A549 treated with dexamethasone at 1 μM for 4 hours (cell line): ENCODE measurements at places on chromosomes 7 and 10. TPM values are rescaled to one million over a fixed set of nuclear protein-coding genes. Genes with fewer than 3 reads are reported as not detected.

TMEM225B gene
- total RNA-seq = 0.32 to 1.3 TPM (median 1.1 TPM) in 5 replicates

CWF19L1 gene
- 21.2 to 23.1 TPM (median 22.0 TPM) in 5 replicates for total RNA-seq

ETV1 gene
- total RNA-seq = 1.6 to 2.4 TPM (median 2.3 TPM) in 5 replicates

DDC gene
- total RNA-seq = 0.67 to 1.3 TPM (median 0.91 TPM) in 5 replicates

SGCE gene
- 47.1 to 52.2 TPM (median 50.4 TPM) in 5 replicates for total RNA-seq

LRMDA gene
- total RNA-seq = 2.6 to 4.0 TPM (median 3.6 TPM) in 5 replicates

BAMBI gene
- 9.3 to 12.6 TPM (median 11.3 TPM) in 5 replicates for total RNA-seq

APBB1IP gene
- 5.0 to 6.1 TPM (median 5.6 TPM) in 5 replicates for total RNA-seq

PDE6C gene
- total RNA-seq = not detected in 5 replicates

GRM3 gene
- not detected in 5 replicates for total RNA-seq

EVX1 gene
- 0.07 to 0.19 TPM (median 0.13 TPM) in 5 replicates for total RNA-seq

ANKRD61 gene
- 0.26 to 0.97 TPM (median 0.67 TPM) in 5 replicates for total RNA-seq

TUBB8 gene
- total RNA-seq = 0.04 to 0.15 TPM (median 0.07 TPM) in 5 replicates

CTAGE8 gene
- total RNA-seq = not detected in 5 replicates

RBM48 gene
- total RNA-seq = 6.3 to 7.1 TPM (median 6.6 TPM) in 5 replicates

DKK1 gene
- total RNA-seq = 360 to 484 TPM (median 396 TPM) in 5 replicates

POLR2J2 gene
- total RNA-seq = 0.13 to 0.41 TPM (median 0.32 TPM) in 4 of 5 replicates, not detected in the other

DOCK4 gene
- 5.5 to 10.1 TPM (median 7.4 TPM) in 5 replicates for total RNA-seq

CASTOR2 gene
- 2.6 to 7.3 TPM (median 6.3 TPM) in 5 replicates for total RNA-seq

ZNF316 gene
- 8.7 to 15.1 TPM (median 12.9 TPM) in 5 replicates for total RNA-seq

ITPRIP gene
- 49.0 to 73.5 TPM (median 70.3 TPM) in 5 replicates for total RNA-seq

NUTM2E gene
- 0.26 to 0.48 TPM (median 0.40 TPM) in 5 replicates for total RNA-seq

HECW1 gene
- 15.9 to 20.5 TPM (median 19.2 TPM) in 5 replicates for total RNA-seq

CPN1 gene
- 0.19 to 0.54 TPM (median 0.36 TPM) in 5 replicates for total RNA-seq

HKDC1 gene
- total RNA-seq = 9.0 to 13.3 TPM (median 10.3 TPM) in 5 replicates

GSAP gene
- 2.3 to 3.8 TPM (median 3.0 TPM) in 5 replicates for total RNA-seq

AKR1C4 gene
- 0.14 to 0.40 TPM (median 0.25 TPM) in 5 replicates for total RNA-seq
